ENCODE measurements at places on chromosomes 2 and 18. TPM values are rescaled to one million over a fixed set of nuclear protein-coding genes. Genes with fewer than 3 reads are reported as not detected.

The MDH1B gene
- polyA plus RNA-seq = 0.33 TPM

The RUFY4 gene
- polyA plus RNA-seq = not detected

The GALNT3 gene
- 0.25 TPM for polyA plus RNA-seq

The POTEJ gene
- 0.03 TPM for polyA plus RNA-seq

The GPR55 gene
- not detected for polyA plus RNA-seq

The RFX8 gene
- polyA plus RNA-seq = 0.16 TPM

The LYG1 gene
- polyA plus RNA-seq = 1.7 TPM

The HOXD13 gene
- polyA plus RNA-seq = not detected

The FBLN7 gene
- polyA plus RNA-seq = 3.4 TPM

The LBX2 gene
- polyA plus RNA-seq = 2.8 TPM

The TMEM200C gene
- not detected for polyA plus RNA-seq

The INPP5D gene
- 13.9 TPM for polyA plus RNA-seq

The SLC11A1 gene
- polyA plus RNA-seq = 0.03 TPM

The C2orf78 gene
- not detected for polyA plus RNA-seq

The GLS gene
- 49.0 TPM for polyA plus RNA-seq

The TEKT4 gene
- polyA plus RNA-seq = not detected

The RAB27B gene
- polyA plus RNA-seq = not detected

The FKBP1B gene
- 40.2 TPM for polyA plus RNA-seq

The PLGLB1 gene
- 0.81 TPM for polyA plus RNA-seq

The SLC14A1 gene
- polyA plus RNA-seq = not detected

The MRO gene
- polyA plus RNA-seq = not detected

The HNMT gene
- 8.6 TPM for polyA plus RNA-seq

The PSMA8 gene
- not detected for polyA plus RNA-seq

The SLC9A4 gene
- not detected for polyA plus RNA-seq

The CCDC85A gene
- polyA plus RNA-seq = 6.0 TPM

The ANKRD62 gene
- not detected for polyA plus RNA-seq

The ANKRD29 gene
- 0.03 TPM for polyA plus RNA-seq

The KRTCAP3 gene
- 2.1 TPM for polyA plus RNA-seq

The DLX1 gene
- 0.12 TPM for polyA plus RNA-seq

The ARHGEF4 gene
- not detected for polyA plus RNA-seq

The FBXO48 gene
- polyA plus RNA-seq = 0.46 TPM

The UGT1A10 gene
- polyA plus RNA-seq = not detected

The SH3RF3 gene
- polyA plus RNA-seq = 3.9 TPM

The CD8B2 gene
- not detected for polyA plus RNA-seq

The NEURL3 gene
- polyA plus RNA-seq = not detected

The POTEI gene
- 0.10 TPM for polyA plus RNA-seq

The ALPI gene
- polyA plus RNA-seq = not detected

The ECEL1 gene
- polyA plus RNA-seq = not detected
